ENCODE measurements at places on chromosomes 3 and 15.

DNA sequence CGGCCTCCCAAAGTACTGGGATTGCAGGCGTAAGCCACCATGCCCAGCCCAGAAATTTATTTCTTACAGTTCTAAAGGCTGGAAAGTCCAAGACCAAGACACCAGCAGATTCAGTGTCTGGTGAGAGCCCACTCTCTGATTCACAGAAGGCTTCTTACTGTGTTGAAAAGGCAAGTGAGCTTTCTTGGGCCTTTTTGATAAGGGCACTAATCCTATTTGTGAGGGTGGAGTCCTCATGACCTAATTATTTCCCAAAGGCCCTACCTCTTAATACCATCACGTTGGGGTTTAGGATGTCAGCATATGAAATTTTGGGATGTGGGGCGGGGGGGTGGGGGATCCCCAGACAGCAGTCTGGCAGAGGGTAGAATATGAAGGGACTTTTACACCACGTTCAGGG lies 47.5 kb upstream of the MEX3B start:
- no peak for DNase-seq

DNA sequence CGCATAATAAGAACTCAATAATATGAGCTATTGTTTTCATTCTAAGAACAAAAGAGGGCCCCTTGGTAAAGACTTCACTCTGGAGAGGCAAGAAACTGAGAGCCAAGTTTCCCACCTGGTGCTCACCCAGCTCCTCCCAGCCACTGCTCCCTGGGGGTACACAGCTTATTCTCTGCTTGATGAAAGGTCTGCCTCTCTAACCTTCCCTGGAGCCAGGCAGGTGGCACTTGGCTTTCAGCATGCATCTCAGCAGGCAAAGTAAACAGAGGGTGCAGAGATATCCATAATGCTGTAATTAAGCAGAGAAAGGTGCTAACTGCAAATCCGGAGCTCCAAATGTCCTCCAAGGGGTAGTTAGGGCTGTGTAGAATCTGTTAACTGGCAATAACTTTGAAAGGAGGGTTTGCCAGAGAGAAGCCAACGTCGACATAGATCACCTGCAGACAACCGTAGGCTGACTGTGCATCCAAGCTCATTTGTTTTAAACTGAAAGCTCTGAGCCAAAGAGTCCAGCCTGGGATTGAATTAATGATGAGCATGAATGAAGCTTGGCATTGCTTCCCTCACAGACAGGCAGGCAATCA lies 159.6 kb upstream of the PROK2 start:
- no peak for DNase-seq

DNA sequence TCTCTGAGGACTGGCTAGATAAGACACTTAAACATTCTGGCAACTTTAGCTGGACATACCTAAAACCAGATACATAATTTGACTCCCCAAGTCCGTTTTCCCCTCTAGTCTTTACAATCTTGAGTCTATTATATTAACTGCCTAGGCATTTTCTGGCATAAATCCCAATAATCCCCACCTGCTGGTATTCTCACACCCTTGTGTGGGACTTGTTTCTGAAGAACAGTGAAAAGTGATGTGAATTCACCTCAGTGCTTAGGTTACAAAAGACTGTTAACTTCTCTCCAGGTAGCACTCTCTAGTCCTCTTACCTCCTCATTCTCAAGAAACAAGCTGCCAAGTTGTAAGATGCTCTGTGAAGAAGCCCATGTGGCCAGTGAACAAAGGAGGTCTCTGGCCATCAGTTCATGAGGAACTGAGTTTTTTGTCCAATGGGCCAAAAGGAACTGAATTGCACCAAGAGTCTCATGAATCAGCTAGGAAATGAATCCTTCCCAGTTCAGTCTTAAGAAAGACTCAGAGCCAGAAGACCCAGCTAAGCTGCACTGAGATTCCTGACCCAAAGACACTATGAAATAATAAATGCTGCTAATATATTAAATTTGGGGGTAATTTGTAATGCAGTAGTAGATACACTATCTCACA lies 4.1 kb downstream of the OSBPL11 start:
- no peak for DNase-seq

DNA sequence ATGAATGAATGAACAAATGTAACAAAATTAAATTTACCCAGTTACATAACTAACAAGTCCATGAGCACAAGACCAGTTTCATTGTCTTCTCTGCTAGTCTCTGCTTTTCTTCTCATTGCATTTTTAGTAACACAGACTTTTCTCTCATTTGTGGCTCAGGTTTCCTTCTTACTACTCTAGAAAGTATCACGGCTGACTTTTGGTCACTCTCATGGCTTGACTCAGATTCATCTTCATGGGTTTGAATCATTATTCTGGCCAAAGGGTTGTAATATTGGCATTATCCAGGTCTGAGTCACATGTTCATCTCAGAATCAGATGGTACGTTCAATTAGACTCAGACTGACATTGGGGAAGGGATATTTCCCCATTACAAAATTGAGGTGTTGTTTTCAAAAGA lies 121.5 kb upstream of the SATB1 start:
- no peak for DNase-seq

DNA sequence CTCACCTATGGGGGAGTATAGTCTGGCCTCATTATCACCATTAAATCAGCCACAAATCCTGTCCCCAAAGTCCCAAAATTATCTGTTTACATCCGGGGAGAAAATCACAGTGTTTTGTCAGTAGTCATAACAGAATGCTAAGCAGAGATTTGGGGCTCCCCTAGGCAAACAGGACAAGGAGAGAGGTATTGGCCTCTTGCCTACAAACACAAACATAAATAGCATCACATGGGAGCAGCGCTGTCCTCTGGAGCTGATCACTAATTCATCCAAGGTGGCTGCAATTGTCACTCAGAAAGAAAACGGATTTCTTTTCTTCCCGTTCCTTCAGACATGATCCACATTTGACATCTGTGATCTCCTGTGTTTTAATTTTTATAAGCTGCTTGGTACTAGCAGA lies 1028.1 kb downstream of the NTRK3 start:
- no peak for DNase-seq

- DNase-seq: no peak
Observed at GRCh38 chr3:194070220-194070633, 65.7 kb upstream of the HES1 start.

GRCh38 chr15:65583701-65584100 lies 27.2 kb downstream of the INTS14 start:
- no peak for DNase-seq

GRCh38 chr3:27345959-27346865 lies 23.0 kb downstream of the NEK10 start:
- DNase-seq: no peak

DNA sequence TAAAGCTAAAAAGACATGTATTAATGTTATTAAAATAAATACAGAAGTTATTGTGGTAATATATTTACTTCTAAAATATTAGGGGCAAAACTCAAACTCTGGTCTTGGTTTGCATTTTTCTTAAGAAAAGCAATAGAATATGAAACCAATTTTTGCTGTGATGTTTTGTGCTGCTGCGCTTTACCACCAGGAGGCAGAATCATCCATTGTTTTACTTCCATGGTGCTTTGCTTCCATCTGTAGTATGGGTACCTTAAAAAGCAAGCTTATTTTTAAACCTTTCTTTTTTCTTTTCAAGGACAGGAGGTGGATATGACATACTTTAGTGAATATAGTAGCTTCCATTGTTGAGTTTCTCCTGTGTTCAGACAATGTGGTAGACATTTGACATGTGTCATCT lies 46.6 kb upstream of the MRPL3 start:
- no peak for DNase-seq

GRCh38 chr3:140206196-140207040 lies 271.4 kb downstream of the CLSTN2 start:
- no peak for DNase-seq

- no peak for DNase-seq
Observed at GRCh38 chr3:154428286-154429206, 1.4 kb downstream of the GPR149 start.

- DNase-seq: no peak
Observed at GRCh38 chr3:177213801-177214535, 16.7 kb upstream of the TBL1XR1 start.

GRCh38 chr15:92050220-92050898 lies 196.9 kb downstream of the SLCO3A1 start:
- DNase-seq: no peak

DNA sequence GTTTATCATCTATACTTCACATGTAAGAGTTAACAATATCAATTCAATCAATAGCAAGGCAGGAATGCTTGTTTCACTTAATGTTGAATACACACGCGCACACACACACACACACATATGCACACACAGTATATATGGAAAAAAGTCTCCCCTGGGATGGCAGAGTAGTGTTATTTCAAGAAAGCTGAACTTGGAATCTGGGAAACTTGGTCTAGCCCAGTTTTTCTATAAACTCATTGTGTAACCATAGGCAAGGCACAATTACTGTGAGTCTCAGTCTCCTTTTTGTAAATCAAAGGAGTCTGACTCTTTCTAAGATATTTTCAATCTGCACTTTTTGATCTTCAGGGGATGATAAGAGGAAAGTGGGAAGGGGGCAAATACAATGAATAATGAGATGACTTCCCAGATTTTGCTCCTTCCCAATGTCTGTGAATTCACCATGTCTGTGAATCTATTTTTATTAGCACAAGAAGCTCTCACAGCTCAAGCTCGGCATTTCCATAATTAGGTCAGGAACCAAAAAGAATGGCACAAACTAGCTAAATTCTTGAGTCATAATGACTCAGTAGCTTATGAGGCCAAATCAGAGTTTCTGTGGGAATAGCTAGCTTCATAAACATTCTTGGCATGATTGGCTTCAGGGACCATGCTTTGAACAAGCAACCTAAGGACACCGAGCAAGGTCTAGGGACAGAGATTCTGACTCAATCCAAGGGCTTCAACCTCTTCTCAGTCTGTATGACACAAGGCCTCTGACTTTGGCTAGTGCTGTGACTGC lies 227.4 kb upstream of the DCBLD2 start:
- DNase-seq: no peak

GRCh38 chr15:51335538-51336410 lies 2.6 kb downstream of the CYP19A1 start:
- DNase-seq: no peak

- no peak for DNase-seq
Observed at GRCh38 chr15:42031198-42031915, 10.5 kb upstream of the PLA2G4E start.

DNA sequence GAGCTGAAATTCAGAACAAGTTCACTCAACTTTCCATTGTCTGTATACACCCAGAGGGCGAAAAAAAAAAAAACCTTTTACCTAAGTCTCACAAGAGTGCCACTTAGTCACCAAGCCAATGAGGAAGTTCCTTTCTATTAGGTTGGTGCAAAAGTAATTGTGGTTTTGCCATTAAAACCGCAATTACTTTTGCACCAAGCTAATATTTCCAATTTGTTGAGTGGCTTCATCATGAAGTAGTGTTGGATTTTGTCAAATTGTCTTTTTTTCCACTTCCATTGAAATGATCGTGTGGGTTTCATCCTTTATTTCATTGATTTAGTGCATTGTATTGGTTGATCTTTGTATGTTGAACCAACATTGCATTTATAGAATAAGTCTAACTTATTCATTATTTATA lies 253.9 kb downstream of the ZIC4 start:
- DNase-seq: no peak

DNA sequence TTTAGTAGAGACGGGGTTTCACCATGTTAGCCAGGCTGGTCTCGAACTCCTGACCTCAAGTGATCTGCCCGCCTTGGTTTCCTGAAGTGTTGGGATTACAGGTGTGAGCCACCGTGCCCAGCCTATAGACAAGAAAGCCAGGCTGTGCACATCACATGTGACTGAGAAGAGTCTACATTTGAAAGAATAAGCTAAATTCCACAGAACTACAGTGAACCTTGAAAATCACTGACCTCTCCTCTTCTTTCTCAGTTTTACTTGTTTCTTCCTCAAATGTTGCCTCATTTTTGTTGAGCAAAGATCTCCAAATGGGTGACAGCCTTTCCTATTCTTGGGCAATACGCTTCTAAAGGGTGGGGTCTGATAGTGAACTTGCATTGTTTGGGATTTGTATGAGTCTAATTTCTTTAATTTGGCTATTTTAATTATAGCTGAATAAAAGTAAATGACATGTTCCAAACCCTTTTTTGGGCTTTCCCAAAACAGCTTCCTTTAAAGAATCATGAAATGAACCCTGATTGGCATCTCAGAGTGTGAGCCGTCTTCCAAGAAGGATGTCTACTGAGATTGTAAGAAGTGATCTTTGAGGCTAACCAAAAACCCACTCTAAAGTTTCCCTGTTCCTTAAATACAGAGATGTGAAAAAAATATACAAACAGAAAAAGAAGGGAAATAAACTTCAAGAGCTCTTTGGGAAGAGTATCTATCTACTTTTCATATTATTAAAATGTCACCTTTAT lies 21.6 kb upstream of the SPTBN5 start:
- no peak for DNase-seq

DNA sequence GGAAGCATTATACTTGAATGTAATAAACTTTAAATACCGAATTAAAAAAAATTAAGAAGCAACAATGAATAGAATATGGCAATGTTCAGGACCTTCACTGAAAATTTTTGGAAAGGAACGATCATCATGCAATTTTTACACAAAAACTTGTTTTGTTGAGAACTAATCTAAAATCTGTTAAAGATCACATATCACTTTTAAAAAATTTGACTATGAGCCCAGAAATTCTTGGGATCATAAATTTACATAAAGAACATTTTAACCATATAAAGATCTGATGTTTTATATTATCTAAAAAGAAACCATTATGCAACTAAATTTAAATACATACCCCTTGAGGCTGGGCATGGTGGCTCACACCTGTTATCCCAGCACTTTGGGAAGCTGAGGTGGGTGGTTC lies 76.2 kb upstream of the MELTF start:
- DNase-seq: no peak

GRCh38 chr15:52486003-52486996 lies 42.4 kb downstream of the MYO5A start:
- DNase-seq: no peak

Measured in stimulated activated CD4-positive, alpha-beta T cell treated with anti-CD3 and anti-CD28 coated beads, Interleukin-12 subunit alpha, Interleukin-12 subunit beta, amount 100 ng/mL, for 24 hours (primary cell).